ENCODE measurements at places on chromosomes 13 and 19.
A peak's percentile ranks its signal among the peaks of the same experiment; 100 is the strongest.

- H3K27me3 ChIP-seq: no peaks in the 10 kb centered on the region
- H3K27ac ChIP-seq: no peak overlapping the region
- peaks cover 39% of the 10 kb centered on the region for H3K36me3 ChIP-seq
- H3K4me1 ChIP-seq: no peaks in the 10 kb centered on the region
- no peak for DNase-seq
- H3K4me3 ChIP-seq: no peak overlapping the region
Measured at GRCh38 chr19:16134510-16134909, 9.0 kb upstream of the HSH2D start.

DNA sequence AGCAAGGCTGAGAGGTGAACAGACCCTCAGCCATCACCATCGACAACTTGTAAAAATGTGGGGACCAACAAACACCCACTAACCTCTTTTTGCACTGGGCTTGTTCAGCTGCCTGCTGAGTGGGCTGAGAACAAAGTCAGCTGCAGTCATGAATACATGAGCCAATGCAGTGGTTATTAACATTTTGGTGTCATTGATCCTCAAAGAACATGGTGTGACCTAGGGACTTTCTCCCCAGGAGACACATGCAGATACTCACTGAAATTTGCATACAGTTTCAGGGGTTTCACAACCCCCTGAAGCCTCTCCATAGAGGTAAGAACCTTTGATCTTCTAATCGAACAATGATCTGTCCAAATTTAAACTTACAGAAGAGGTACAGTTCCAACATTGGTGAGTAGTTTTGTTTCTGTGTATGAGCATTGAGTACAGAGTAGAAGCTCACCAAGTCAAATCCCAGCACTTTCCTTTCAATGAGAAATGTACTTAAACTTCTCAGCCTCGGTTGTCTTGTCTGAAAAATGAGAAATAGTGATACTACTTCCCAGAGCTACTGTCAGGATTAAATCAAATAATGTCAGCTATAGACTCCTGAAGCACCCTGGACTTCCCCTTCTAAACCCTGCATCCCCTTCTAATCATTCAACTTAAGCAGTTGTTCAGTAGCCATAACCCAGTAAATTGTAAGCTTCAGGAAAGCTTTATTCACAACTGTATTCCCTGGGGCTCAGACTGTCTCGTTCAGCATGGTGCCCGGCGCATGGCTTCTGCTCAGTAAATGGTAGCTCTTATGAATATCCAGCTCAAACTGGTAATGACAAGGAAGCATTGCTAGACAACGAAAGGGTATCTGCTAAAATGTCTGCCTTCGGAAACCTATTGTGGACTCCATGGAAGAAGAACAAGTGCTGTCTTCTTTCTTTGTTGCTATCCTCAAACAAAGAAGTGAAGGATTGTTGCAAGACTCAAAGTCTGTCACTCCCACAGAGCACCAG lies 148.7 kb downstream of the FOXO1 start:
- no peak overlapping the region for H3K27ac ChIP-seq
- no peaks in the 10 kb centered on the region for H3K27me3 ChIP-seq
- H3K4me1 ChIP-seq: no peaks in the 10 kb centered on the region
- H3K4me3 ChIP-seq: no peak overlapping the region
- DNase-seq: no peak

DNA sequence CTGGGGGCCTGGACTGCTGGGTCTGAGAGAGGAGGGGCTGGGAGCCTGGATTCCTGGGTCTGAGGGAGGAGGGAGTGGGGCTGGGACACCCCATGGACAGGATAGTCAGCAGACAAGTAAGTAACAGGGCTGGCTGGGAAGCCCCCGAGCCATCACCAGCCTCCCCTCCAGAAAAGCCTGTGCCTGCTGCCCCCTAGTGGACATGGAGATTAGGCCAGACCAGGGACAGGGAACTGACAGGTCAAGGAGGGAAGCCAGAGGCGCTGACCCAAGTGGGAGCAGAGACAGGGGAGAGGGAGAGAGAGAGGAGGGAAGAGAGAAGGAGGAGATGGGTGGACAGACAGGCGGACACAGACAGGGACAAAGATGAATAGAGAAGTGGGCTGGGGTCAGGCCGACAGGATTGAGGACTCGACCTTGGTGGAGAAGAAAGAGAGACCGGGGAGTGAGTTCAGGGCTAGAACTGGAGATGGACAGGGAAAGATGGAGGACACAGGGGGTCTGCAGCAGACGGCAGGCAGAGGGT lies 6.7 kb upstream of the ERFL start:
- no peaks in the 10 kb centered on the region for H3K36me3 ChIP-seq
- DNase-seq: peak; percentile 70
- peaks cover 42% of the 10 kb centered on the region for H3K27me3 ChIP-seq
- H3K4me3 ChIP-seq: no peak overlapping the region
- no peak overlapping the region for H3K27ac ChIP-seq
- H3K4me1 ChIP-seq: peaks cover 2% of the 10 kb centered on the region

DNA sequence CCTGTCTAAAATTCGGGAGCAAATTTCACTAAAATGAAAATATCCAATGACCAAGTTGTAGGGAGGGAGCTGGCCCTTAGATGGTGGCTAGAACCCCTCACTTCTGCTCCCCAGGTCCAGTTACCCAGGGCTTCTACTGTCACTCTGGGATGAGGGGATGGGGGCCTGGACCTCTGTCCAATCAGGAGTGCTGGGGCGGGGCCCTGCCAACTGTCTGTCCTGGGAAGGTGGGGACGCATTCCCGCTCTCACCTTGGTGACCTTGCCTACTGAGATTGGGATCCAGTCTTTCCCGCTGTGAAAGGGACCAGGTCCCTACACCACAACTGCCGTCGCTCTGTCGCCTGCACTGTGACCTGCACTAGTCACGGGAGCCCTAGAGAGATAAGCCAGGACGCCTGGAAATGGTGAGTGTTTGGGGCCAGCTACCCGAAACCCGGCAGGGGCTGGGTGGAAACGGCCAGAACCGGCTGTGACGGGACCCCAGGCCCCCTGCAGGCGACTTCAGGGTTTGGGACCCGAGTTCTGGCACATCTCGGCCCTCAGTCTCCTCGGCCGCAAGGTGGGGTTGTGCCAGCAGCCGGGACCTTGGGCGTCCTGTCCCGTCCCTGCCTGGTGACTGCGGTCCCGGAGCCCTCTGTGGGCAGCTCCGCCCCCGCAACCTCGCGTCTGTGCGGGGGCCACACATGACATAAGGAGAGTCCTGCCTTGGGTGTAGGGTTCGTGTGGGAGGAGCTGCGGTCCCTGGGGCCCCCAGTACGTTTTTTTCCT lies 22.8 kb downstream of the ZNF20 start:
- DNase-seq: no peak
- H3K27ac ChIP-seq: no peak overlapping the region
- no peak overlapping the region for H3K4me3 ChIP-seq
- H3K36me3 ChIP-seq: no peaks in the 10 kb centered on the region
- no peaks in the 10 kb centered on the region for H3K4me1 ChIP-seq
- no peaks in the 10 kb centered on the region for H3K27me3 ChIP-seq

GRCh38 chr13:94063096-94063495 lies 416.4 kb downstream of the DCT start:
- H3K4me1 ChIP-seq: no peaks in the 10 kb centered on the region
- H3K36me3 ChIP-seq: no peaks in the 10 kb centered on the region
- H3K4me3 ChIP-seq: no peak overlapping the region
- H3K27me3 ChIP-seq: no peaks in the 10 kb centered on the region

GRCh38 chr13:111203736-111204389 lies 88.8 kb downstream of the ARHGEF7 start:
- H3K27ac ChIP-seq: peak overlapping the region; percentile 73
- H3K4me1 ChIP-seq: peaks cover 39% of the 10 kb centered on the region
- H3K36me3 ChIP-seq: peaks cover 5% of the 10 kb centered on the region
- H3K27me3 ChIP-seq: no peaks in the 10 kb centered on the region
- DNase-seq: no peak
- peak overlapping the region; percentile 10 for H3K4me3 ChIP-seq

- peak overlapping the region; percentile 70 for H3K4me3 ChIP-seq
- no peaks in the 10 kb centered on the region for H3K27me3 ChIP-seq
- H3K36me3 ChIP-seq: no peaks in the 10 kb centered on the region
- peaks cover 48% of the 10 kb centered on the region for H3K4me1 ChIP-seq
- H3K27ac ChIP-seq: no peak overlapping the region
Measured at GRCh38 chr19:45637890-45638667, 1.1 kb downstream of the EML2 start.

DNA sequence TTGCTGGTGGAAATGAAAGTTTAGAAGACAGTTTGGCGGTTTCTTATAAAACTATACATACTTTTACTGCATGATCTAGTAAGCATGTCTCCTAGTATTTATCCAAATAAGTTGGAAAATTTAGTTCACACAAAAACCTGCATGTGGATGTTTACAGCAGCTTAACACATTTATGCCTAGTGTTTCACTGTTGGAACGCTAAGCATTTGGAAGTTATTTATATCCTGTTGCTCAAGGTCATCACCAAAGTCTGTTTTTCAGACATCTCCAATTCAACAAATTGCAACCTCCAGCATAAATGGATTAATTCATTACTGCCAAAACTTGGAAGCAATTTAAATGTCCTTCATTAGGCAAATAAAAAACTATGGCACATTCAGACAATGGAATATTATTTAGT lies 461.8 kb downstream of the SUCLA2 start:
- no peaks in the 10 kb centered on the region for H3K4me1 ChIP-seq
- H3K27me3 ChIP-seq: no peaks in the 10 kb centered on the region

GRCh38 chr13:100887729-100888151 lies 213.1 kb upstream of the TMTC4 start:
- no peaks in the 10 kb centered on the region for H3K4me1 ChIP-seq
- no peaks in the 10 kb centered on the region for H3K27me3 ChIP-seq
- H3K4me3 ChIP-seq: no peak overlapping the region
- no peak for DNase-seq
- no peaks in the 10 kb centered on the region for H3K36me3 ChIP-seq

- no peak overlapping the region for H3K27ac ChIP-seq
- no peaks in the 10 kb centered on the region for H3K27me3 ChIP-seq
- no peak overlapping the region for H3K4me3 ChIP-seq
- no peaks in the 10 kb centered on the region for H3K4me1 ChIP-seq
Measured at GRCh38 chr19:29653398-29653797, 11.9 kb upstream of the PLEKHF1 start.

GRCh38 chr13:36418022-36418805 lies 14.1 kb upstream of the CCNA1 start:
- H3K27me3 ChIP-seq: no peaks in the 10 kb centered on the region
- H3K36me3 ChIP-seq: no peaks in the 10 kb centered on the region

DNA sequence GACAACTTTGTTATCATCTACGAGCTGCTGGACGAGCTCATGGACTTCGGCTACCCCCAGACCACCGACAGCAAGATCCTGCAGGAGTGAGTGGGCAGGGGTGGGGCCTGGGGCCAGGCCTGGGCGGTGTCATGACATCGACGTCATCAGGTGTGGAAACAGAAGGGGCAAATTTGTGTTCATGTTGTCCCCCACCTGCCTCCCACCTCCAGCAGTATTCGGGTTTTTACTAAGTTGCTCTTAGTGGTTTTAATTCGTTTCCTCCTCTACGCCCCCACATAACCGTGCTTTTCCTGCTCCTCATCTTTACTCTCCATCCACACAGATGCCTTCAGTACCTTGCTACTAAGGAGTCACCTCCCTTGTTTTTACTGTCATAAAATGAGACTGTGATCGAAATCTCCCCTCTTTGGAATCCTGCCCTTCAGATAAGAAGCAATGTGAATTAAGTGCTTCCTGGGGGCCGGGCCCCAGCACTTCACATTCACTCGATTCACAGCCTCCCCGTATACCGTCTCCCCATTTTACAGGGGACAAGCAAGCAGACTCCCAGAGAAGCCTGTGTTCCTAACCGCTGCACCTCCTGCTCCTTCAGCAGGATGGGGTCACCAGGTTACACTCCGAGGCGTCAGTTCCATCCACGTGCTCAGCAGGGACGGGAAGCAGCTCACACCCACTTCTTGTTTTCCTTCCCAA lies 10.5 kb downstream of the AP1M1 start:
- no peak overlapping the region for H3K4me3 ChIP-seq
- H3K36me3 ChIP-seq: peaks cover 89% of the 10 kb centered on the region
- no peaks in the 10 kb centered on the region for H3K4me1 ChIP-seq

DNA sequence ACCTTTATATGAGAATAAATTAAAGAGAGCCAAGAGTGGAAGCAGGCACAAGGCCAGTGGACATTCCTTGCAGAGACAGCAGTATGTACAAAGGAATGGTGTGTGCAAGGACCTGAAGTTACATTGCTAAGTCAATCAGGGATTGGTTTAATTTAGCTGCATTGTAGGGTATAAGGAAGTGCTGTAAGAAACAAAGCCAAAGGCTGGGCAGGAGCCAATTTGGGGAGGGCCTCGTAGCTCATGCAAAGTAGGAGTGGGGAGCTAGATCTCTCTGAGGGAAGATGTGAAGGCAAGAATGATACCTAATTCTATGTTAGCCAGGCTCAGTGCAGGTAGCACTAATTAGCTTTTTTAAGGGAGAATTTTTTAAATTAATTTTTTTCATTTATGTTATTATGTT lies 76.7 kb downstream of the SLAIN1 start:
- H3K4me1 ChIP-seq: no peaks in the 10 kb centered on the region
- DNase-seq: no peak
- H3K36me3 ChIP-seq: no peaks in the 10 kb centered on the region
- no peak overlapping the region for H3K4me3 ChIP-seq
- no peaks in the 10 kb centered on the region for H3K27me3 ChIP-seq

DNA sequence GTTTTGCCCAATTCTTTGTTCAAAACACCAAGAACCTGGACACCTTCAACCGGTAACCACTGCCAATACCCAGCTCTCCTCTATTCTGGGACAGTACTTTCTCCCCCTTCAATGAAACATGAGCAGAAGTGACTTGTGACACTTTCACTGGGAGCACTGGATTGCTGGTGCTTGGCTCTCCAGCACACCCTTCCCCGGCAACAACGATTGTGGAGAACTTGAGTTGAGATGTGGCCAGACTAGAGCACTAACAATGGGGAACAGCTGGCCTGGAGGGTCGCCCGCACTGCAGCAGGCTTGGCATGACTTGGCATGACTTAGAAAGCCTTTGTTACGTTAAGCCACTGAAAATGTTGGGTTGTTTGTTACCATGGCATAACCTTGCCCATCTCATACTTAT lies 7.5 kb upstream of the B3GLCT start:
- DNase-seq: no peak
- H3K27me3 ChIP-seq: no peaks in the 10 kb centered on the region
- H3K27ac ChIP-seq: no peak overlapping the region

DNA sequence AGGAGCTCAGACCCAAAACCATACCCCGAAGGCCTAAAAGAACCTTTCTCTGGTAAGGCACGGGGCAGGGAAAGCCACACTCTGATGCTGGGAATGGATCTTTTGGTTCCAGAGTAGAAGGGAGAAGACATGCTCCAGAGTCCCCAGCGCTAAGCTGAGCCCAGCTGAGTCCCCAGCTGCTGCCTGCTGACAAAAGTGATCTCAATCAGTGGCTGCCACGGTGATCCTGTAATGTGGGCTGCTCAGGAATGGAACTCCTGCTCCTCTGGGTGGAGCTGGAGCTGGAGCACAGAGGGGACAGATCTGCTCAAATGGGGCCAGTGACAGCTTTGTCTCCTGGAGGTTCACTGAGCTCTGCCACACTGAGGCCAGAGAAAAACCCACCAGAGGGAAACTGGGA lies 70.5 kb downstream of the MLLT1 start:
- no peak overlapping the region for H3K27ac ChIP-seq
- no peak overlapping the region for H3K4me3 ChIP-seq
- H3K4me1 ChIP-seq: no peaks in the 10 kb centered on the region
- peaks cover 35% of the 10 kb centered on the region for H3K36me3 ChIP-seq
- H3K27me3 ChIP-seq: no peaks in the 10 kb centered on the region
- DNase-seq: no peak

- H3K4me1 ChIP-seq: no peaks in the 10 kb centered on the region
- H3K36me3 ChIP-seq: peaks cover 26% of the 10 kb centered on the region
- no peak for DNase-seq
- no peaks in the 10 kb centered on the region for H3K27me3 ChIP-seq
- H3K27ac ChIP-seq: no peak overlapping the region
- no peak overlapping the region for H3K4me3 ChIP-seq
Measured at GRCh38 chr13:51360489-51360888, 21.0 kb downstream of the SERPINE3 start.

GRCh38 chr19:913080-913748 lies at the start of gene R3HDM4:
R3HDM4 (minus strand) TSS chr19:913219; CDS start chr19:913157, 62 bp downstream.
- H3K4me3 ChIP-seq: peak within 1 kb of the TSS; percentile 79
- H3K27me3 ChIP-seq: peaks cover 26% of the 10 kb centered on the region
- H3K27ac ChIP-seq: peak within 1 kb of the TSS; percentile 96
- peaks cover 45% of the 10 kb centered on the region for H3K4me1 ChIP-seq
- DNase-seq: peak; percentile 87

Measured in lower lobe of right lung (tissue), 2 donors.